ENCODE measurements at places on chromosomes 3 and 15.

DNA sequence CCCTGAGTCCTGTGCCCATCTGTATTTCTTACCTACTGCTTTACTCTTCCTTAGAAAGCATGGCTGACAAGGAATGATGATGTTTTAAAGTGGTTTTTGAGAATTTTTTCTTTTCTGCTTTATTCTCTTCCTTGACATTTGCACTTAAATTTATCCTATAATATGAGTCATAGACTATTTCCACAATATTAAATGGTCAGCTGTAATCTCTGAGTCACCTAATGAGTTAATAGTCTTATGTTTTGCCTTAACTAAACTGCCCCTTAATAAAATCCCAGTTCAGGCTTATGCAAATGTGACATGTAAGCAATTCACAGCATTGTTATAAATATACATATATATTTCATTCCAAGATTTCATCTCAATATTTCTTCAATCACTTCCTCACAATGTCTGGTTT is 23.8 kb downstream of the MEIS2 start:
- no peak for DNase-seq

GRCh38 chr3:9279966-9280365 is 30.5 kb upstream of the SRGAP3 start:
- peak; percentile 44 for DNase-seq

DNA sequence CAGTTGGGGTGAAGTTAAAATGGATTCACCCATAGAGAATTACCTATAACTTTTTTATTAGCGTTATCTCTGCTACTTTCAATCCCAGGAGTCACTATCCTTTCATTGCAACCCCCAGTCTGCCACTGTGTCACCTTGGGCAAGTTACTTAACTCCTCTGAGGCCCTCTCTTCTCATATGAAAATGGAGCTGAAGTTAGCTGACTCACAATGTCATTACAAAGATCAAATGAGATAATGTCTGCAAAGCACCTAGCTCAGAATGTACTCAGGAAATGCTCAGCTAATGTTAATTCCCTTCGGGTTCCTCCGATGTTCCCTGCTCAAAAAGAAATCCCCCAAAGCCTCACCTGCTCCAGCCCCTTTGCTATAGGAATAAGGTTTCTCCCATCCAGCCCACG is 50.0 kb downstream of the TRIM42 start:
- no peak for DNase-seq

- DNase-seq, result no peak
These were observed 105.9 kb downstream of the B3GALNT1 start for GRCh38 chr3:160999274-160999673.

GRCh38 chr15:88241060-88241459 is 15.5 kb downstream of the NTRK3 start:
- DNase-seq, result no peak

DNA sequence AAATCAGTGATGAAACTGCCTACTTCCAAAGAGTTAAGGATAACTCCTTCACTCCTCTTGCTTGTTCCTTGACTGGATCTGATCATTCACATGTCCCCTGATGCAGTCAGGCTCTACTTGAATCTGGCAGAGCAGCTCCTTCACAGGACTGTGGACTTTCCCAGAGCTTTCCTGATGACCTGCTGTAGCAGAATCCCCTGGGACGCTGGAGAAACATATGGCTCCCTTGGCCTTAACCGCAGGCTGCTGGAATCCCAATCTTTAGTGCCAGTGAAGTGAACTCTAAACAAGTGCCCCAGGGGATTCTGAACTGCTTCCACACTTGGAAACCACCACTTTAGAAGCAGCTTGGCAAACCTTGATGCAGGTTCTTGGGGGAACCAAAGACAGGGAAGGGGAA is 217.8 kb downstream of the CHST2 start:
- no peak for DNase-seq

DNA sequence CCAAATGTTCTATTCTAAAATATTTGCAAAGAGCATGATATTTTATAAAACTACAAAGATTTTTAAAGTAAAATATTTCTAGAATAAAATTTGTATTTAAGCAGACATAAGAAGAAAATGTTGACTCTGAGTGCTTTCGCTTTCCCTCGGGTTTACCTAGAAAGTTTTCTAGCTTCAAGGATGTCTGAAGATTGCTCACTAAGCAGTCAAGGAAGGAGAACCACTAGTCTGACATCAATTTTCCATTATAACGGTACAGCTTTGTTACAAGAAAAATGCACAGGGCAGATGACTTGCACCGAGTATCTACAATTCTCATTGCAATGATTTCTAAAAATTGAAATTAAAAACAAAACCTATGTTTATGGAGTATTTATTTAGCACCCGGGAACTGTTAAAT is 14.2 kb downstream of the GPR15 start:
- DNase-seq, result no peak

All from neural crest cell (in vitro differentiated cells).